ENCODE measurements at places on chromosomes 16 and 17. TPM values are rescaled to one million over a fixed set of nuclear protein-coding genes. Genes with fewer than 3 reads are reported as not detected.

Gene LASP1
- total RNA-seq, result 71.0 TPM

Gene CDH11
- 46.9 TPM for total RNA-seq

Gene TPSD1
- total RNA-seq, result not detected

Gene TRAP1
- 76.9 TPM for total RNA-seq

Gene CHD9NB
- 0.17 TPM for total RNA-seq

Gene CA7
- total RNA-seq, result not detected

Gene CYB5B
- total RNA-seq, result 47.4 TPM

Gene ST6GALNAC2
- 0.24 TPM for total RNA-seq

Measured in Daoy (cell line).